Fibroblast of skin of scalp (primary cell): ENCODE measurements at places on chromosomes 2 and 18.

- no peak for DNase-seq
Observed at GRCh38 chr2:176200971-176201370, 12.5 kb downstream of the HOXD1 start.

GRCh38 chr18:66317243-66318090 lies 286.4 kb downstream of the CDH19 start:
- no peak for DNase-seq

DNA sequence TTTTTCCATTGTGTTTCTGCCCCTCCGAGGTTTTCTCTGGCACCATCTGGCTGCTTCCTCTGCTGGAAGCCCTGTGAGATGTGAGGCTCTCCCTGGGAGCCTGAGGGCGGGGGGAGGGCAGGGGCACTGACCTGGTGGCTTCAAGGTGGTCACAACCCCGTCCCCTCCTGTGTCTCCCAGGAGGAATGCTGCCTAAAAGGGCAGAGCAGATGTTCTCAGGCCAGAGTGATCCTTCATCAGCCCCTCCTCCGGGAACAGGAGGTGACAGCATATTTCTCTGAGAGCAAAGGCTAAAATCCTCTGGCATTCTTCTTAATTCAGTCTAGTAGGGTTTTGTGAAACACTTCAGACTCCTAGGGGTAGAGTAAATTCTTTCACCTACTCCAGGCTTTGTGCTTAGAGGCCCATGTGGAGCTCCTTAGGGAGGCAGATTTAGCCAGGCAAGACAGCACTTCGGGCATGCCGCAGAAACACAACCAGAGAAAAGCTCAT lies 18.3 kb upstream of the GREB1 start:
- DNase-seq: no peak

DNA sequence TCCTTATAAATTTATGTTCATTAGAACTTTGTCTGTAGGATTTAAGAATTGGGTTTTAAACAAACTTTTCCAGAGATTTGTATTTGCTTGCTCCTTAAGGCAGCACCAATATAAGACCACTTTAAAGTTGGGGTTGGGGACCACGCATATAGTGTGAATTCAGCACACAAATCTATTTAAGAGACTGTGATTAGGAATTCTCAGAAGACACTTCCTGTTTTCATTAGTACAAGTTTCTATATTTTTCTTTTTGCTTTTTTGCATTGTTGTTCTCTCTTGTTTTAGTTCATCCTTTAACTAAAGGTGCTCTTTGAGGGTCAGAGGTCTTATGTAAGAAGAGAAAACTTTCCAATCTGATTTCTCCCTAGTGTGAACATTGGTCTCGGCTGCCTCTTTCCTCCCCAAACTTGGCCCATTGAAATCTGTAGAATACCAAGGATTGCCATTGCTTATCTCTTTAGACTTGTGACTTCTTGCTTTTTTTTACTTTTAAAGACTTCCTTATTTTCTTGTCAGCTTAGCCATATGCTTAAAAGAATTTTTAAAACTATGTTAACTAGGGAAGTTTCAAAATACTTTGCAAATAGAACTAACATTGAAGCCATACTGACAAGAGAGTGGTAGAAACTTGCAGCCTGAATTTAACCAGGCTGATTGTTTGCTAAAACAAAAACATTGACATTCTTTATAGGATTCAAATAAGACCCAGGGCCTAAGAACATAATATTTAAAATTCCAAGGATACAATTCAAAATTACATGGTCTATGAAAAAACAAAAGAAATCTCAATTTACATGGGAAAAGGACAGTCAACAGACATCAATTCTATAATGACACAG lies 264.1 kb upstream of the FN1 start:
- DNase-seq: peak; percentile 69

DNA sequence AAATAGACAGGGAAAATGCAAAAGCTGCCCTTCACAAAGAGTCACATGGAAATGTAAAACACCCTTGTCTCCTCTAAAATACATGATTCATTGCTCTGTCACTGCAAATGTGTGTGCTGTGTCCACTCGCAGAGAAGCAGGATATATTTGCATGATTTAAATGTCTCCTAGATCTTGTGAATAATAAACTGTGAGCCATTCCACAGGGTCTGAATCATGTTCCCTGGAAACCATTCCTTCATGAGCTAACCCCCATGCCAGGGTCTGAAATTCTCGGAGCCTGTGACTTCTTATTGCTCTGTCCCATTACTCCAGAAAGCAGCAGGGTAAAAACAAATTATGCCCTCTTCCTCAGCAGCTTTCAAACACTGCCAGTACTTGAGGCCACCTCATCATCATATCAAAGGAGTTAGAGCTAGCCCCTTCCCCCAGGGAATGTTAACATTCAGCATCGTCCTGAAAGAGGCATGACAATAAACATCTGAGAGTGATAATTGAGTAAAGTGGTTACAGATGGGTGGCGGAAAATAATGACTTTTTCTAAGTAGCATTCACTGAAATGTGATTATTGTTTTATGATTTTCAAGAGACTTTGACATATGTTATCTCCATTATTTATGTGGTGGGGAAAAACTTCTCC lies 11.7 kb upstream of the CNGA3 start:
- DNase-seq: peak; percentile 94

DNA sequence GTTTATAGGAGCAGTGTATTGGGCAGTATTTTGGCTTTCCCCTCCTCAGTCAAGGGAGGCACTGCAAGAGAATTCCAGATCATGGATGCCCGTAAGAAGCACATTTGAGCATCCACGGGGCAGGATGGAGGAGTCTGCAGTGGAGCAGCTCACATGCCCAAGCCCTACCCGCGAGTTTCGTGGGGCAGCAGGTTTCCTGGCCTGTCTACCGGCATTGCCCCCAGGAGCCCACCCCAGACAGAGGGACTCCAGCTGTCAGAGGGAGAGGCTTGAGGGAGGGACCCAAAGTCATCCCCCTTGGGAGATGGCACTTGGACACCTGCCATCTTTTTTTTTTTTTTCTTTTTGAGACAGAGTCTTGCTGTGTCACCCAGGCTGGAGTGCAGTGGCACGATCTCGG lies 31.3 kb downstream of the TMEM177 start:
- no peak for DNase-seq

- DNase-seq: no peak
Observed at GRCh38 chr18:75216911-75217689, 6.5 kb downstream of the TSHZ1 start.

DNA sequence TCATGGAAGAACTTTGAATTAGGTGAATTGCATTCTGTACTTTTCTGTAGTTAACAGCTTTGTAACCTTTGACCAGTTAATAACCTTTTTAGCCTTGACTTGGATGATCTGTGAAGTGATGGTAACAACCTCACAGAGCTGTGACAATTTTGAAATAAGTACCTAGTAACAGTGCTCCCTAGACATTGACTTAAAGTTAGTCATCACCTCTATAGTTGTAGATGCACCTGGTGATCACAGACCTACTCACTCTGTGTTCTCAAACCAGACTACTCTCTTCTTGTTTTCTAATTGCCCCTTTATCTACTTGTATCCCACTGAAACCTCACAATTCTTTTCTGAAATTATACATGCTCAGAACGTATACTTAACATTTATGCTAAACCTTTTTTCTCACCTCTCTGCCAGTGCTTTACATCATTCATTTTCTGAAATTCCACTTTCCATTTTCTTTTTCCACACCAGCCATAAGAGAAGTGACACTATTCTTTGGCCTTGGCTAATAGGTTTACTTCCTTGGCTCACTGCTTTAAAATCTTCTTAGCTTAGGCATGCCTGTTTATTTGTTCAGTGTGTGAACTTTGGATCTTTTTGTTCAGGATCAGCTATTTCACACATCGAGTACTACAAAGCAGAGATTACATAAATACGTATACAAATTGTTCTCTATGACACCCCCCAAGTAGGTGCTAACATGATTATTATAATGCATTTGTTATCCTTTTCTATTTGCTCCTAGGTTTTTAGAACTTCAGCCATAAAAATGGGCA lies 9.3 kb downstream of the YPEL5 start:
- DNase-seq: no peak

DNA sequence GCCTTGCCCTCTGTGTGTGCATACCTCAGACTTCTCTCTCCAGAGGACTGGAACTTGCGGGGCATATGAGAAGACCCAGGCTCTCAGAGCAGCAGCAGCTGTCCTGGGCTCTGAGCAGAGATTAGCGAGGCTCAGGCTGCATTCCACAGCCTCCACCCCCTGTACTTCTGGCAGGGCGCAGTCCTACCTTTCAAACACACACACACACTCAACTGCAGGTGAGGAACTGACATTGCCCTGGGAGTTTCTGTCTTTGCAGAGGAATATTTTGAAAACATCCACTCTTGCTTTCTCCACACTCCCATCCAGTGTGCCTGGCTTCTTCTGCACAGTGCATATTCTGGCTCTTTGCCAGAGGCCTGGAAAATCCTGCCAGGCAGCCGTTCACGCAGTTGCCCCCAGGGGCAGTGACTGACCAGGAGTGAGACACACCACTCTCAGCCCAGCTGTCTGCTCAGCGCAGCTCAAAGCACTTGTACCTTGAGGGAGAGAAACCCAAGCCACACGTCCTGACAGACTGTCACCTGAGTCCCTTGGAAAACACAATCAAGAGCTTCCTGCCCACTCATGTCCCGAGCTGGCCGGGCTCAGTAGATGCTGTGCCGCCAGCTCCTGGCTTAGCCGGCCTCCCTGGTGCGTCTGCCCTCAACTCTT lies 460.8 kb downstream of the RNF144A start:
- no peak for DNase-seq

GRCh38 chr2:41853427-41854191 lies 194.2 kb upstream of the PKDCC start:
- DNase-seq: peak; percentile 66

GRCh38 chr2:134247679-134248078 lies 6.2 kb upstream of the MGAT5 start:
- DNase-seq: no peak

DNA sequence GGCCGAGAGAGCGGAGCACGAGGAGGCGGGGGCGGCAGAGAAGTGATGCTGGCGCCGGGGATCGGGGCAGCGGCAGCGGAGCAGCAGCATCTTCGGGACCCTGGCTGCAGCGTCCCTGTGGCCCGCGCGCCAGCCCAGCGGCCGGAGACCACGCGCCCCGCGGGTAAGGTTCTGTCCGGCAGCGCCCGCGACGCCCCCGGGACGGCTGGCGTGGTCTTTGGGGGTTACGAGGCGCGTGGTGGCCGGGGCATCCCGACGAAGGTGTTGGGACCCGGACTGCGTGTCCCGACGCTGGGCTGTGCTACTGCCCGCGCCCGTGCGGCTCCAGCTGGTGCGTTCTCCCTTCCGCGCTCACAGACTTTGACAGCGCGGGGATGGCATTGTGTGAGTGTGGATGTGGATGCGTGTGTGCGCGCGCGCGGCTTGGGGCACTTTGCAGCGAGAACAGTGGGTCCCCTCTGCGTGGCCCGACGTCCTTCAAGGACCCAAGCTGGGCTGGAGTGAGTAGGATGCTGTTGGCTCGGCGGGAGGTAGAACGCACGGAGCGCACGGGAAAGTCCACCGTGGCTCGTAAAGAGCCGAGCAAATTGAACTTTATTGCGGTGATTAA lies 405.0 kb downstream of the XIRP2 start:
- DNase-seq: peak; percentile 2

- peak; percentile 30 for DNase-seq
Observed at GRCh38 chr2:237361194-237362004, 52.6 kb downstream of the COL6A3 start.

DNA sequence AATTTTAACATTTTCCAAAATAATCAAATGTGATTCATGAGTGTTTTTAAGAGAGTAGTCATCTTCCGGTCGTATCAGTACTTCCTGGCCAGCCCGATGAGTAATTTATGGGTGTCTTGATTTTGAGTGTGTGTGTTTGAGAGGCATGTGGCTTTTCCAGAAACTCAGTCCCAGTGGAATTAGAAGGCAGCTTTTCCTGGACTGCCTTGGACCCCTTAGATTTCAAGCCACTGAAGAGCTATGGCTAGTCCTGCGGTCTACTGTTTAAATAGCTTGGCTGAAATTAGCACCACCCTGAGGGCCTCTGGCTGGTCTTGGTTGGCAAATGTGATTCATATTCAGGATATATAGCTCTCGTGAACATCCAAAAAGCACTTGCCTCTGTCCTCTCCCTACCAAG lies 59.4 kb downstream of the HK2 start:
- peak; percentile 92 for DNase-seq

DNA sequence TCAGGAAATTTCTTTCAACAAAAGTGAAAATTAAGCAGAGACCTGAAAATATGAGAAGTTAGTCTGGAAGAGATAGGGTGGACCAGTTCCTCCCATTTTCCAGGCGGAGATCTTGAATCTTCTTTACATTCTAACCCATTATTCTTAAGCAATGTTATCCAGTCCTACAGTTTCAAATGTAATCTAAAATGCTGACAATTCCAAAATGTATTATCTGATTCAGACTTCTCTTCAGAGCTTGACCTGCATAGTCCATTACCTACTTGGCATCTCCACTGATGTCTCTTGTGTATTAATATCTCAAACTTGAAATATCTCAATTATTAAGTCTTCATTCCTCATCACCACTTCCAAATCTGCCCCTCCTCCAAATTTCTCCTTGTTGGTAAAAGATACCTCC lies 28.4 kb upstream of the SLC39A10 start:
- no peak for DNase-seq

DNA sequence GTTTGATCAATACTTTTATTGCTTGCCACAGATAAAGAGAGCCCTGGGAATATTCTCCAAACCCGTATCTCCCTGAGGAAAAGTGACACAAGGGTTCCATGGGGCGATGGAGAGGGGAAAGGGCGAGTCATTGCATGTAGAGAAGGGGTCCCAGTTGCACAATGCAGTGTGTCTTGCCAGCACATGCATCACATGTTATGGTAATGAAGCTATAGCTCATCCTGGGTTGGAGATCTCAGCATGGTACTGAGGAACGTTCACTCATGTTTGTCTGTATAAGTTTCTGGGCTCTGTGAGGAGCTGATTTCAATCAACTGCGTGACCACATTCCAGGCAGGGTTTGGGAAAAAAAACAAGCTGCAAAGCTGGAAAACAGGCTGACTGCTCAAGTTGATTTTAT lies 220.7 kb upstream of the MC4R start:
- no peak for DNase-seq
